ENCODE measurements at places on chromosomes 5 and 9.

DNA sequence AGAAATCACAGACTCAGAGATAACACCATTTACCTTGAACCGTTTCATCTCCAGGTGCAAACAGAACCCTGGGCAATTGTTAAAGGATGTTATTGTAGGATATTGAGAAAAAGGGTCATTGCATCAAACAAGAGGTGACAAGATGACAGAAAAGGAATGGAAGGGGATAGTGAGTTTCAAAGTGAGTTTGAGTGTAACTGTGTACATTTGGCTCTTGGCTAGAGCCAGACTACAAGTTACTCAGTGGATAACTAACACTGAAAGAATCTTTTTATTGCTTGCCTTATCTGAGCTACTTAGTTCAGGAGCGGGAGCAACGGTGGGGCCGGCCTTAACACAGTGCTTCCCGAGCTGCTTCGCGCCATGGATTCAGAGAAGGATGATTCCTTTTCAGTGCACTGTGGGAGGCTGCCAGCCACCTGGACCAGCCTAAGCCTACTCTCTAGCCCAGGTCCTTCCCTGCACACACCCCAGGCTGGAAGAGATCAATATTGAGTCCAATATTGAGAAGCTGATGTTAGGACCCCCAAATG is 193.4 kb downstream of the ATPSCKMT start:
- DNase-seq, result no peak

DNA sequence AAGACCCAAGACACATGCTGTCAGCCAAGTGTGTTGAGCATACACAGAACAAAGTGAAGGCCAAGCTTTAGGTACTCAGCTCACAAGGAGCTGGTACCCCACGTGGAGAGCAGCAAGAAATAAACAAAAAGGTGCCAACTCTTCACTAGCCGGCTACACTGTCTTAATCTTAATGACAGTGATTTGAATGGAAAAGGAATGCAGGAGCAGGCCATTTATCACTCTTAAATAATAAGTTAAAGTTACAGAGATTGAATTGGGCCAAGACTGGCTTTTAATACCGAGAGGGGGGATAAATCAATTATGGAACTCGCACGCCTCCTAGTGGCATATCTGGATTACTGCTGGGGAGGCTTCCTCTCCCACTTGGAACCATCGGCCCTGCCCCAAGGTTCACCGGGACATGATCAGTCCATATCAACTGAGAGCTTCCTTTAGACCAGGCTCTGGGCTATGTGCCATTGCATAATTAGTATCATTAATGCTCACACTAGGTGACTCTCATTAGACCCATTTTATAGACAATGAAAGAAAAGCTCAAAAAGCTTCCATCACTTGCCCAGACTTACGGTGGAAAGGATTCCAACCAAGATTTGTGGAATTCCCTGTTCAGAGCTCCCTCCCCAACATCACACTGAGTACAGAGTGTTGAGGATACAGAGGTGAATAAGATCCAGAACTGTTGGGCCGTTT is 94.0 kb downstream of the ACTL7B start:
- DNase-seq, result peak; percentile 60

DNA sequence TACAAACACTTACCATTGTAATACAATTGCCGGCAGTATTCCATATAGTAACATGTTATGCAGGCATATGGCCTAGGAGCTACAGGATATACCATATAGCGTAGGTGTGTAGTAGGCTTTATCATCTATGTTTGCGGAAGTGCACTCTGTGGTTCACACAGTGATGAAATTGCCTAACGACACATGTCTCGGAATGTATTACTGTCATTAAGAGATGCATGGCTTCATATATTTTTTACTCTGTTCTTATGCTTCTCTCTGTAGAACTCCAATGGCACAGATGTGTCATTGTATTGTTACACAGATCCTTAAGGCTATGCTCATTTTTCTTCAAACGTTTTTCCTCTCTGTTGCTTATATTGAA is 19.2 kb upstream of the ANKRD18A start:
- DNase-seq, result no peak

DNA sequence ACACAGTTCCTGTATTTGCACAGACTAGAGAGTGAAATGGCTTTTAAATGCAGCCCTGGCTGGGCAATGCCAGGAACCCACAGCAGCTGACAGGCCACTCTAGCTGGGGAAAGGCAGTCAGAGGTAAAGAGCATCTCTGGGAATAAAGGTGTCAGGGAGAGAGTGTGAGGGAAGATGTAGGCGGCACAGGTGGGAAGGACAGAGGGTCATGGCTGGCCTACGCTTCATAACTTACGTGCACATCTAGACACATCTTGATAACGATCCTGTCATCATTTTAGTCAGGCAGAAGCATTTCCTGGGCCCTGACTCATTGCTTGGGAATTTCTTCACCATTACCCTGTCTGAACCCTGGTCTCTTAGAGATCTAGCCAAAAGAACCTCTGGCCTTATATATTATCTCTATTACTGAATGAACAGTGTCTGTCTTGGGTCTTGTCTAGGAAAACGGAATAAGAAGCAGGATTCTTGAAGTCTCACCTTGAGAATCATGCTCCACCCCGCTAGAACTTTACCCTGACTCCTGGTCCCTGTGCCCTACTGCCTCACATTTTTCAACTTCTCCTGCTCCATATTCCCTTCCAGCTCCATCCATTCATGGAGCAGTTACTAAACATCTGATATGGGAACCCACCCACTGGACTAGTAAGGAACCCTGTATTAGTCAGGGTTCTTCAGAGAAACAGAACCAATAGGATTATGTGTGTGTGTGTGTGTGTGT is 106.4 kb upstream of the ELL2 start:
- no peak for DNase-seq

DNA sequence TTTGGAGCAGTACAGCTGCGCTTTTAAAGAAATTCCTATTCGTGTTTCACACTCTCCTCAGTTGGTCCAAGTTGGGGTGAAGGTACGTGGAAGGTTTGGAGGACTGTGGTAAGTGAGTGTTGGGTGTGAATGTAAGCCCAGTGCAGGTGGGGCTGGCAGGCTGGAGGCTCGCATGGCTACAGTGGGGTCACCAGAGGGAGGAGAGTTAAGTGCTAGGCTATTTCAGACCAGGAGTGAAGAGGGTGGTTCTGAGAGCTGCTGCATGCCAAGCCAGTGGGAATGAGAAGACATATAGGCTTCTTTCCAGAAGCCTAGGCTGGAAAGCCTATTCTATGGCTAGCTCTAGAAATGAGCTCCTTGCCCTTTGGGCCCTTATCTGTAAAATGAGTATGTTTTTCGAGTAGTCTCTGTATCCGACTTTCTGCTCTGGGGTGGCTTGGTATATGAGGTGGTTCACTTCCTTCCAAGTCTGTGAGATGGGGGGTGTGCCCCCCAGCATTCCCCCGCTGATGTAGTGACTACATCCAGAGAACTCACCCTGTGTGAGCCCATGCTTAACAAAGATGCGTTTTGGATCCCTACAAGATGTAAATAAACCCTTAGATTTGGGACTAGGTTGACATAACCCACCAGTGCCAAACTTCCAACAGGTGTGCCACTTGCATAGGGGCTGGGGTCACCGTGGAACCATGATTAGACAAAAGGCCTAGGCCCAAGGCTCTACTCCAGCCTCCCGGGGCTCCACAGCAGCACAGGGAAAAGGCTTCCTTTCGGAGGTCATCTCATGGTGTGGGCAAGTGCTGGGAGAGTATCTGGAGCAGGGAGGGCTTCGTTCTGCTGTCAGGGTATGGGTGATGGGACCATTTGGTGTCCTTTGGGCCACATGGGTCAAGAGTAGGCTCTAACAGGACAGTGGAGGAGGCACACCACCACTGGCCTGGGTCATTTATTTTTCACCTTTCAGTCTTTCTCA is 2.6 kb downstream of the TCF7 start:
- no peak for DNase-seq

GRCh38 chr5:152641970-152642805 is 237.1 kb upstream of the NMUR2 start:
- no peak for DNase-seq

- DNase-seq, result no peak
These were observed 61.0 kb upstream of the DAPK1 start for GRCh38 chr9:87436716-87437115.

DNA sequence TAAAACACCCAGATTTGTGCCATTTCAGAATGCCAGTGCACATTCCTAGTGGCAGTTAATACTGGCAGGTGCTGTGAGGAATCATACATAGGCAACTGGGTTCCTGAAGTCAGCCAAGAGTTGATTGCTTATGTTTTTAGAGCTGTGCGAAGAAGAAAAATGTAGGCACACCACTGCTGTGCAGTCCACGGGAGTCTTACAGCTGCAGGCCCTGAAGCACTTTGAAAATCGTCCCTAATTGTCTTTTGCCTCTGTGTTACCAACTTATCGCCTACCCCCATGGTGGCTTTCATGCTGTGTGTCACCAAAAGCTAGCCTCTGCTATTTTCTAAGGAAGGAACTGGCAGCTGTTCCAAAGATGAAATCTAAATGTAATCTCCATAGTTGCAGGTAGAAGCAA is 263.9 kb downstream of the ARRDC3 start:
- DNase-seq, result no peak

GRCh38 chr5:38452201-38452600 is 104.2 kb downstream of the LIFR start:
- no peak for DNase-seq

- DNase-seq, result no peak
These were observed 415.3 kb downstream of the MAN2A1 start for GRCh38 chr5:110104726-110105669.

DNA sequence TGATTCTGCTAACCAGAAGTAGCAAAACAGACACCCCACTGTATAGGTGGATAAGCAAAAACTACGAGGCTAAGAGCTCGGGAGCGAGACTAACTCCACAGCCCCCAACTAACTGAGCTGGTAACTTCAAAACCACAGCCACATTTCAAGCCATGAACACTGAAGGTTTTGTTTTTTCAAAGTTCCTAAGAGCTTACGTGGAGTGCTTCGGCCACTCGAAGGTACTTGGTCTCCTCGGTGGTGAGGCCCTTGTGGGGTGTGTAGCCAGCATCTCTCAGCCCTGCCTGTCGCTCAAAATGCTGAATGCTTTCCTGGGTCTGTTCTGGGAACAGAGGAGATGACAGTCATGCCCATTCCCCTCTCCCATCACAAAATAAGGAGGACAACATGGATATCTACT is 11.1 kb downstream of the KIAA1191 start:
- DNase-seq, result no peak

- no peak for DNase-seq
These were observed 99.2 kb downstream of the IRX1 start for GRCh38 chr5:3694819-3695218.

DNA sequence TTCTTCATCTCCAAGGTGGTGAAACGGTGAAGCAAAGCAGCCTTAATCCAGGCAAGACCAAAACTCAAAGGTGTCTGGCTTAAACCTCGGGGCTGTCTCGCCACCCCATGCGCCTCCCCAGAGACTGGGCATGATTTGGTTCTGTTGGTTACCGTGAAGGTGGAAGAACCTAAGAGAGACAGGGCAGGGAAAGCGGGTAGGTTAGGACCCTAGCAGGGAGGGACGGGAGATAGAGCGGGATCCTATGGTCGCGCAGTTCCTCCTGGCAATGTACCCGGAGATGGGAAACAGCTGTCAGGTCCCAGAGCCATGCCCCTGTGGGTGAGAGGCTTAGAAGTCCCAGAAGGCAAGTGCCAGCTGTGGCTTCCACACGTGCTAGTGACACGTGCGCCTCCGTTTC is 418.3 kb upstream of the IRX1 start:
- no peak for DNase-seq

DNA sequence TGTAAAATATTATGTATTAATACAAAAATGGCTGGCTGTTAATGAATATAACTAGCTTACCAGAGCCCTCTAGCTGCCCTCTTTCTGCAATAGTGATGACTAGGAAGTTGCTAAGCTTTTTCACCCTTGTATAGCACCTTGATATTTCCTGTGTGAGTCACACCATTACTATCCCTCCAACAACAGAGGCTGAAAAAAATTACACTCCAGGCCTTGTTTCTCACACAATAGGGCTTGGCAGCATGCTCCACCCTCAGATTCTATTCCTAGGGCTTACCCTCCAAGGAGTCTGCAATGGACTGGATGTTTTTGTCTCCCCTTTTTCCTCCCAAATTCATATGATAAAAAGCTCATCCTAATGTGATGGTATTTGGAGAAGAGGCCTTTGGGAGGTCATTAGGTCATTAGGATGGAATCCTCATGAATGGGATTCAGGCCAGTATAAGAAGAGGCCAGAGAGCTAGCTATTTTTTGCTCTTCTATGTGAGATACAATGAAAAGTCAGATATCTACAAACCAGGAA is 184.6 kb upstream of the MAP1B start:
- DNase-seq, result no peak

GRCh38 chr5:176837707-176838115 is 27.4 kb downstream of the UNC5A start:
- peak; percentile 84 for DNase-seq

GRCh38 chr5:13993926-13994325 is 49.4 kb upstream of the DNAH5 start:
- no peak for DNase-seq

- no peak for DNase-seq
These were observed 50.2 kb upstream of the RNF38 start for GRCh38 chr9:36450110-36450732.

DNA sequence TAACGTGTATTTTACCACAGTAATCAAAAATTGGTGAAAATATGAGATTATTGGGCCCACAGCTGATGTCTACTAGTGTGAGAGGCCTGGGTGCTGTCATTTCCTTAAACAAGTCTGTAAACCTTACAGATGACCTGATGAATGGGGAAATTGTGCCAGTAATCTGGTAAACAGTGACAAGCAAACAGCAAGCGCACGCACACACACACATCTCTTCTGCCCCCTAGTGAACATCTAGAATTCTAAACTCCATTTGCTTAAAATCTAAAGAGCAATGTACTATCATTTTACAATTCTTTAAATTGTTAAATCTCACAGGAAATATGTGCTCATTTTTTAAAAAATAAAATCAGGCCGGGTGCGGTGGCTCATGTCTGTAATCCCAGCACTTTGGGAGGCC is 7.5 kb upstream of the RAPGEF1 start:
- no peak for DNase-seq

DNA sequence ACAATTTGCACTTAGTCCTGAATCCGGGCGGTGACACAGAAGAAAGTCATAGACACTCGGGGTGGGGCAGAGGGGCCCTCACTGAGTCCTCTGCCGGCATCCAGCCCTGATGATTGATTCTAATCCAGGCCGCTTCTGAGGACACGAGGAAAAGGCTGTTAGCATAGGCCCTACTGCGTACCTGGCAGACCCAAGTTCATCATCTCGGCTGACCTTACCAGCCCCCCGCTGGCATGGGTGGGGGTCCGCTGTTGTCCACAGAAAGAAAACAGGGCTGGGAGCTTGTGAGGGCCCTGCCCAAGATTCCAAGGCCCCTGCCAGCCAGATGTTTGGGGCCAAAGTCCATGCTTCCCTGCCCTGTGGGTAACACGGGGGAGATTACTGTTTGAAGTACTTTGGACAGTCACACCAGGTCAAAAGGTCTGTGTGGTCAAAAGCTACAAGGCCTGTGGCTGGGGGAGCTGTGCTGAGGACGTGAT is 24.5 kb downstream of the ERGIC1 start:
- DNase-seq, result no peak

DNA sequence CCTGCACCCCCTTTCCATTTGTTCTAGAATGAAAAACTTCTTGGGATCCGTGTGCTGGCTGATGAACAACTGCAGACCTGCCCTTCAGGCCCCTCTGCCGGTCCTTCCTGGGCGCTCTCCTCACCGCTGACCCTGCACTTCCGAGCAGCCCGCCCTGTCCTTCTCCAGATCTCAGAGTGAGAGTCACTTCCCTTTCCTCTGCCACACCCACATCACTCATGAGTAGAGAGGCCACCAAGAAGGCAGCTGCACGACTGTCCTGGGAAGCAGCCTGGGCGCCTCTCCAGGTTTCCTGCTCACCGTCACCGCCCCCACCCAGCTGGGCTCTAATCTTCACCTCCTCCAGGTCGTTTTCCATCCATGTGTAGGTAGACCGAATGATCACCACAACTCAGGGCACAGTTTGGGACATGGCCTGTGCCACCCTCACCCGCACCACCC is 35.0 kb upstream of the NSMF start:
- DNase-seq, result no peak

All from breast epithelium (tissue), 4 donors.